ENCODE measurements at places on chromosomes 7 and 10. TPM values are rescaled to one million over a fixed set of nuclear protein-coding genes. Genes with fewer than 3 reads are reported as not detected.

The NDUFB2 gene
- 329 TPM for total RNA-seq

The TDRD1 gene
- not detected for total RNA-seq

The CPED1 gene
- 290 TPM for total RNA-seq

DNA sequence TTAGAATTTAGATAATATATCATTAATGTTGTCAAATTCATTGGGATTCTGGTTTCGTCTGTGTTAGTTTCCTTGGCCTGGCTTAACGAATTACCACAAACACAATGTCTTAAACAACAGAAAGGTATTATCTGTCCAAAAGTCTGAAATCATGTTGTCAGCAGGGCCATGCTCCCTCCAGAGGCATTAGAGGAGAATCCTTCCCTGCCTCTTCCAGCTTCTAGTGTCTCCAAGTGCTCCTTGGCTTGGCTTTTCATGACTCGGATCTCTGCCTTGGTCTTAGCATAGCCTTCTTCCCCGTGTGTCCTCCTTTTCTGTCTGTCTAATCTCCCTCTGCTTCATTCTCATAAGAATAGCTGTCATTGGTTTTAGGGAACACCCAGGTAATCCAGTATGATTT is 482.5 kb downstream of the SEMA3D start:
- H3K27me3 ChIP-seq: no peaks in the 10 kb centered on the region
- no peaks in the 10 kb centered on the region for H3K36me3 ChIP-seq
- no peak overlapping the region for H3K27ac ChIP-seq
- H3K4me1 ChIP-seq: no peaks in the 10 kb centered on the region
- DNase-seq: no peak

- peaks cover 22% of the 10 kb centered on the region for H3K27me3 ChIP-seq
- no peak overlapping the region for H3K4me3 ChIP-seq
- no peak for DNase-seq
- H3K36me3 ChIP-seq: no peaks in the 10 kb centered on the region
These were observed 104.7 kb upstream of the KLF14 start for GRCh38 chr7:130838738-130839137.

Measured in K562 (cell line).